Common myeloid progenitor, CD34-positive (primary cell): ENCODE measurements at places on chromosomes 3 and 15.

GRCh38 chr15:65223996-65224395 lies 12.7 kb upstream of the CILP start:
- DNase-seq: peak; percentile 34

GRCh38 chr3:73597476-73597875 lies 27.3 kb downstream of the PDZRN3 start:
- DNase-seq: no peak

GRCh38 chr15:42401544-42402454 lies 42.5 kb downstream of the CAPN3 start:
- peak; percentile 19 for DNase-seq

DNA sequence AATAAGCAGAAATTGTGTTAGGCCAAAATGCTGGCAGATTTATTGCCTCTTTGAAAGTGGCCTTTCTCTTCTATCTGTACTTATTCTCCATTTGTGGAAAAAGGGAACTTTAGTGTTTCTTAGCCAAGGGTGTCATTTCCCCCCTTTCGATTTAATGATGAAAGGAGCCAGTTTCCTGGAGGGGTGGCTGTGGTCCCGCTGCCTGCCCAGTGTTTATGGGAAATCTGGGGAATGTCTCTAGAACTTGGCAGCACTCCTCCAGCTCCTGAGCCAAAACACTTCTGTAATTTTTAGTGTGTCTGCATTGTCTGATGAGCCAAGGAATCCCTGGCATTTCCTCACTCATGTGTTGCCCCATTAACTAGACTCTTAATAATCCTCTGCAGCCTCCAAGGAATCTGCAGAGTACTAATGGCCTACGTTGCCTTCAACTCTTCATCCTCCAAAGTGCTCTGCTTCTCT lies 448.8 kb downstream of the GRM7 start:
- peak; percentile 32 for DNase-seq

DNA sequence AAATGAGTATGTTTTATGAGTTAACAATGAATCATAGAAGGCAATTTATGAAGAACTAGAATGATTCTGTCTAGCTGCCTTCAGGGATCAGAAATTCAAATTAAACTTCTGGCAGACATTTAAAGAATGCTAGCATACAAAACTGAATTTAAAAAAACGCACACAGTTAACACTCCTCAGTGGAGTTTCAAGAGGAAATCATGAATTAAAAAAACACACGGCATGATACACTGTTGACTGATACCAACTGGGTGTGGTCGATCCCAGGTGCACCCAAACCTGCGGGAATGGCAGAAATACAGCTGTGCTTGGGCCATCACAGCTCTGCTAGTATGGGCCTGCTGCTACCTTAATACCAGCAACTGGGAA lies 526.0 kb downstream of the FOXP1 start:
- no peak for DNase-seq

DNA sequence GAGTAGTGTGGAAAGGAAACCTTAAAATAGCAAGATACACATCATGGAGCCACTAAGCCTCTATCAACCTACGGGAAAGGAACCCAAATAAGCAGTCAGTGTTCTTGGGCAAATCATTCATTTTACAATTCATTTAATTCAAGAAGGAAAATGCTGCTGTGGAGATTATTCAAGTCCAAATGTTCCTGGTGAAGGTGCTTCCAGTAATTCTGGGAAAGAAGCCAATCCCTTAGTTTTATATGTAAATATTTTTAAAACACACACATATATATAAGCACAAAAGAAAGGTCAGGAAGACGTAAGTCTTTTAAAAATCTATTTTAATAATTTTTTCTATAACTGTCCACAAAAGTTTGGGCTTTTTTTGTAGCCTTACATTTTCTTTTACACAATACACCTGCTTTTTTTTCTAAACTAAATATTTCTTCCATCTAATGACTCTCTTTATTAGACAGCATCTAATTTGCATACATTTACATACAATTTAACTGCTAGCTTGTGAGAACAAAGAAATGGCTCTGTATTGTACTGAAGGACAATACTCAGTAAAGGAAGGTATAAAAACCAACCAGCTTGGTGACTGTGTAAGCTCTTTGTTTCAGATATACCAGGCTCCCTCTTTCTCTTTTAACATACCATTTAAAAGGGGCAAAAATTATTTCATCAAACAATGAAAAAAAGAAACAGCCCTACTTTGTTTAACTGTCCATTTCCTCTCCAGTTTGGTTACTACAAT lies 269.5 kb downstream of the ZBTB20 start:
- no peak for DNase-seq

GRCh38 chr3:72067721-72068120 lies 282.8 kb upstream of the PROK2 start:
- DNase-seq: no peak

DNA sequence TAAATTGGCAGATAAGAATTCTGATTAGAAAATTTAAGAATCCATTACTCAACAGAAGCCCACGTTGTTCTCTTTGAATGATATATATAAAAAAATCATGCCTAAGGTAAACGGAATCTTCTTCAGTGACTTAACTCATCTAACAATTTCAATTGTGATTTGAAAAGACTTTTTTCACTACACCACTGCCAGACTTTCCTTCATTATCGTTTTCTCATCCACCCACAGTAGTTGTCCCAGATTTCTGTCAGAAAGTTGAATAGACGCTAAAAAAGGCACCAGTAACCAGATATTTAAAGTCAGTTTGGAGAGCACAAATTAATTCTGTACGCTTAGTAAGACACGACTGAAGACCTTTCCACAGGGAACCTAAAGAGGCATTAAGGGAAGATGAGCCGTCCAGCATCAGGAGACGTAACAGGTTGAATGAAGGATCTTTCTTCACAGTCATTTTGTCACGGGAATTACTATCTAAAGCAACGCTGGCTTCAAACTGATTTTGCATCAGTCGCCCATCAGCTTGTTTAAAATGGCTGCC lies 1.3 kb downstream of the HIGD1A start:
- DNase-seq: no peak

DNA sequence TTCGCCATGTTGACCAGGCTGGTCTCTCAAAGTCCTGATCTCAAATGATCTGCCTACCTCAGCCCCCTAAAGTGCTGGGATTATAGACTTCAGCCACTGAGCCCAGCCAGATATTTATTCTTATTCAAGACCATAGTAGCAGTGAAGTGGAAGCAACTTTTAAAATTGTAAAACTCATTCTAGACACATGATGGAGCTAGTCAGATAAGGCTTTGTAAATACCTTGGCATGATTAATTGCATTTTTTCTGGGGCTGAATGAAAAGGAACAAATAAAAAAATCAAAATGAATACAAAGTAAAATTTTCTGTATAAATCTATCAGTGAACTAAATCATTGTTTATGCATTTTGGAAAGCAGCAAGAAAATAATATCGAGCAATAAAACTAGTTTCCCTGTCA lies 4.1 kb upstream of the MYO1E start:
- peak; percentile 43 for DNase-seq

DNA sequence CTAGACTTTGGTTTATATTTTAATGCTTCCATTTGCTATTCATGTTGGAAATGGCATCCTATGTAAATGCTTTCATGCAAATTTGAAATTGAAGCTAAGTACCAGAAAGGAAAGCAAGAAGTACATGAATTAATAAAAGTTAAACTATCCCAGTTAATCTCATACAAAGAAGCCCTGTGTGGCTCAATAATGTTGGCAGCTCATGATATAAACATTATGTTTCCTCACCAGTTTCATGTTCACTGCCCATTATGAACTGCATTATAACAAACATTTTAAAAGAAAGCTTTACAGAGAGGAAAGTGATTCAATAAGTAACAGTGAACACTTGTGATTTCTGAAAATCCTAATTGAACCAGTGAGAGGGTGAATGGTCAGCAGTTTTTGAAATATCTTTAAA lies 62.9 kb upstream of the ROBO2 start:
- no peak for DNase-seq

- DNase-seq: peak; percentile 20
Observed at GRCh38 chr15:85168642-85169173, 187.1 kb downstream of the PDE8A start.

- DNase-seq: no peak
Observed at GRCh38 chr3:188052169-188053035, 101.6 kb upstream of the LPP start.

GRCh38 chr3:94156626-94157025 lies 93.8 kb downstream of the NSUN3 start:
- DNase-seq: peak; percentile 45

DNA sequence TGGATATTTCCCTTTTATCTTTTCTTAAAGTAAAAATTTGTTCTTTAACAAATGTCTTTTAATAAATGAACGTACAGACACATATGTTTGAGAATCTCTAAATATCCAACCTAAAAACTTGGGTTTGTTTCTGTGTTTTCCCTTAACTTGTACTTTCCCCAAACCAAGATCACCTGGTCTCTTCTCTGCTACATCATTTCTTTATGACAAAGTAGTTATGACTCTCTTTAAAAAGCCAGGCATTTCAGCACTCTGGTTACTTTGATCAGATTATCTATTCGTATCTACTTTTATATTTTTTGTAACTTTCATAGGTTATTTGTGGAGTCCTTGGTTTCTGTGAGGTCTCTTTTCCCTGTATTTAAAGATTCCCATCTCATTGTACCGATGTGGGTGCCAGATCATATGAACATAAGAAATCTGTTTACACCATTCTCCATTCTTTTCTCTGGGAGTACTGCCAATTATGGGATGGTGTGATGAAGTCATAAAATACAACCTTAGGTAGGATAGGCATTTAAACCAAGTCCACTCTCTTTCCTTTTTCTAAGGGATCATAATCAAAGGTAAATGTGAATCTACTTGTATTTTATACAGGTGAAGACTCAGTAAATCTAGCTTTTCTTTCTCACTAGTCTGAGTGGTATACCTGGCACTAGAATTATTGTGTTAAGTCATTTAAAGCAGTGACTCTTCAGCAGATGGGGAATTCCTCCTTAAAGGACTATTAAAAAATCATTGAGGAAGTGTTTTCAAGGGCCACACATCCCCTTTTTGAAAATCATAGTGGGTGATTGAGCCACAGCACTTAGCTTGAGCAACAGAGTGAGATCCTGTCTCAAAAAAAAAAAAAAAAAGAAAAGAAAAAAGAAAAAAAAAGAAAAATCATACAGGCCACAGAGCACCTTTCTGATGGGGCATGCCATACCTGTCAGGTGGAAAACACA lies 12.4 kb upstream of the NFKBIZ start:
- DNase-seq: no peak

DNA sequence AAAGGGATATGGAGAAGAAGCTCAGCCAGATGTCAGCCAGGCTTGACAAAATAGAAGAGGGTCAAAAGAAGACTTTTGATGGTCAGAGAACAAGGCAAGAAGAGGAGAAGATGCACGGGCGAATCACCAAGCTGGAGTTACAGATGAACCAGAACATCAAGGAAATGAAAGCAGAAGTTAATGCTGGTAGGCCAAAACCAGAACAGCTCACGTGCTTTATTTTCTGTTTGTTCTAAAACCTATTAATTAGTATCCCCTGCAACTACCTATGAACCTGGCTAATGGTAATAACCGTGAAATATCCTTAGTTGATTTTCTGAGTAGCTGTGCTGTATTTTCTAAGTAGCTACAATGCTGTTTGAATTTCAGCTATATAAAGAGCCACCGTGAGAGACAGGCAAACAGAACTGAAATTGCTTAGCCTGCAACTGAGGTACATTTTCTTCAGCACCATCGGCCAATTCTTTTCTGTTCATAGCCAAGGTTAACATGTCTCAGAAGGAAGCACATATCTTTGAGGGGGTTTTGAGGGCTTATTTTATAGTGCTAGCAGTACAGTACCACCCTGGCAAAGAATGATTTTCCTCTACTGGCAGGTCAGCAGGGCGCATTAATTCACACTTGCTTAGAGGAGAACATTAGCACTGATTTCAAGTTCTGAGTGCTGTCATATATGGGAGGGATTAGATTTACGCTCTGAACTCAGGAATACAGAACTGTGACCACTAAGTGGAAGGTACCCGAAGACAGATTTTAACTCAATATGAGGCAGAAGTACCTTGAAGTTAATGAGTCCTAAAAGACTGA lies 78.9 kb downstream of the FAM81A start:
- DNase-seq: no peak

DNA sequence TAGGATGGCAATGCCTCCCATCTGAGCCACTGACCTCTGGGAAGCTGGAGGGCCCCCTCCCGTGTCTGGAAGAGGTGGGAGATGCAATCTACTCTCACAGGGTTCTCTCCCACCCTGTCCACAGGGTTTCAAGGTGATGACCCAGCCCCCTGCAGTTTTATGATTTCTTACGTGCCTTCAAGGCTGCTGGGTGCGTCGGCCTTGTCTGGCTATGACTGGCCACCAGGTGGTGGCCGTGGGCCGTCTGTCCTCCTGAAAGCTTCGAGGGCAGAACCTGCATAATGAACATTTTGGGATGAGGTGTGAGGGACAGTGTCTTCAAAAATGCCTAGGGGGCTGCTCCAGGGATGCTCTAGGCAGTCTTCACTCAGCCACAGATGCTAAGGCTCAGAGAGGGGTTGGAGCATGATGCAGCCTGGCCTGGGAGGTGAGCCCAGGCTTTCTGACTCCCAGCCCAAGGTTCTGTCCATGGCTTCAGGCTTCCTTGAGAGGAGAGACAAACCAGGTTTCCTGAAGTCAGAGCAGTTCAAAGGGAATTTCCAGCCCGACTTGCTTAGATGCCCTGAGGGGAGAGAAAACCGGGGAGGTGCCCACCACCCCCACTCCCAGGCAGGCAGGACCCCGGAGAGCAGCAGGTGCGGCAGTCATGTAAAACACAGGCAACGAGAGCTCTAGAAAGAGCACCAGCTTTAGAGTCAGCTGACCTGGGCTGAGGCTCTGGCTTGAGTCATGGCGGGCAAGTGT lies 18.7 kb downstream of the ISG20 start:
- peak; percentile 53 for DNase-seq

DNA sequence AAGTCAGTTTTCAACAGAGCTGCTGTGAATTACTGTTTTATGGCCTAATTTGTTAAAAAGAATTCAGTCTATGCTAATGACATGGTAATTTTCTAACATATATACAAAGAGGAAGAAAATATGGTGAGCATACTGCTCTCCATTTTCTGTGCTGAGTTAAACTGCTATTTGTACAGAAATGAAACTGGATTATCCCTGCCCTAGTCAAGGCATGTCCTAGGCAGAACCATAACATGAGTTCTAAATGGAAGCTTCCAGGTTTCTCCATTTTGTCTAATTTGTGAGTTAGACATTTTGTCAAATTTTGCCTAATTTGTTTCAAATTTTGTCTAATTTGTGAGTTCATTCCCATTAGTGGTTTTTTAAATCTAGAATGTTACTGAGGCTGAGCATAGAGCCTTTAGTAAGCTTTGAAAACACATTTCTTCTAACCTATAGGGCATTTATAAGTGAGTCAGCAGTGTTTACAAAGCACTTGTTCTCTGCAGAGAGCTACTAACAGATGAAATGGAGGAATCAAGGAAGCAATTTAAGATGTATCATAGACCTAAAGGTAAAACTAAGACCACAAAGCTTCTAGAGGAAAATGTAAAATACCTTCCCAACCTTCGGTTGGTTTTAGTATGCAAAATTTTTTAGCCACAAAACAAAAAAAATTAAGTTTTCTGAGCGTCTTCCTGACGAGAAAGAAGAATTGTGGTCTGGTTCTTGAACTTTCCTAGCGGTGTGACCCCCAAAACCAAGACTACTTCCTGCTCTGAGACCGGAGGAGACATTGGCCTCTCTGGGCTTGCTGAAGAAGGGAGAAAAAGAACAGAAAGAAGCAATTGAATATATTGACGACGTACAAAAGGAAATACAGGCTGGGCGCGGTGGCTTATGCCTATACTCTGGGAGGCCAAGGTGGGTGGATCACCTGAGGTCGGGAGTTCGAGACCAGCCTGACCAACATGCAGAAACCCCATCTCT lies 9.8 kb downstream of the P2RY14 start:
- DNase-seq: peak; percentile 42
